ENCODE measurements at places on chromosomes 16 and 17. TPM values are rescaled to one million over a fixed set of nuclear protein-coding genes. Genes with fewer than 3 reads are reported as not detected.

The WFIKKN2 gene
- total RNA-seq, result not detected

The TSC2 gene
- total RNA-seq, result 63.1 TPM

The ADCY9 gene
- total RNA-seq, result 25.9 TPM

The P4HB gene
- 2,500 TPM for total RNA-seq

The LIMD2 gene
- total RNA-seq, result 8.0 TPM

Data from myometrial cell (primary cell).